Sigmoid colon (tissue), 7 donors: ENCODE measurements at places on chromosomes 5 and 9.

GRCh38 chr5:23506329-23507236 is 826 bp upstream of the PRDM9 start:
- DNase-seq: no peak

GRCh38 chr5:159263569-159263905 is 447 bp downstream of the UBLCP1 start:
- DNase-seq: no peak

DNA sequence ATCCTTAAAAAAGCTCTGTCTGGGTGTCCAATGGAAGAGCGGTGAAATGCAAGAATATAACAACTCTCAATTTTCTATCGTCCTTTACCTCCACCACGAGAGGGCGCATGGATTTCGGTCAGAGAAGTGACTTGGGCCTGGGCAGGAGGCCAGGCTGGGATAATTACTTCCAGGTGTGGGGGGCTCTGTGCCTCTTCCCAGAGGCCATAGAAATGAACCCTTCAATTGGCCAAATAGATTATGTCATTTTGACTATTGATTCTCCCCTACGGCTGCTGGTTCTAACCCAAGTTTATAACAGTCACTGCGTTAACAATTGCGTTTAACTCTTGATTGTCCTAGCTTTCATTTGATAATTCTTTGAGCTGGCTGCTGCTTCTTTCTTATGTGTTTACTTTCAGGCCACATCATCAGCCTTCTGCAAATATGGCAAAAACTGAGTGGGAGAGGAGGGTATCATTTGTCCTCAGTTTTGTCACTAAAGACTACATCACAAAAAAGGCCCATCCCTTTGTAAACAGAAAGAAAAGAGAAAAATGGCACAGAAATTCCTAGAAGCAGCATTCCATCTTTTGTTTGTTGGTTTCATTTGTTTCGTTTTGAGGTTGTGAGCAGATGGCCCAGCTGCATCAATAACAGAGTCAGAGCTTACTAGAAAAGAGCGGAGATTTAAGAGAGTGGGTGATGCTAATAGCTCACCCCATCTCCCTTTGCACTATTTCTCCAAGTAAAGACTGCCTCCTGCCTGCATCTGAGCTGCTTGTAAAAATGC is 45.4 kb upstream of the ZFR start:
- peak; percentile 91 for DNase-seq

- DNase-seq: no peak
These were observed 122.6 kb downstream of the RASEF start for GRCh38 chr9:82940376-82940775.

DNA sequence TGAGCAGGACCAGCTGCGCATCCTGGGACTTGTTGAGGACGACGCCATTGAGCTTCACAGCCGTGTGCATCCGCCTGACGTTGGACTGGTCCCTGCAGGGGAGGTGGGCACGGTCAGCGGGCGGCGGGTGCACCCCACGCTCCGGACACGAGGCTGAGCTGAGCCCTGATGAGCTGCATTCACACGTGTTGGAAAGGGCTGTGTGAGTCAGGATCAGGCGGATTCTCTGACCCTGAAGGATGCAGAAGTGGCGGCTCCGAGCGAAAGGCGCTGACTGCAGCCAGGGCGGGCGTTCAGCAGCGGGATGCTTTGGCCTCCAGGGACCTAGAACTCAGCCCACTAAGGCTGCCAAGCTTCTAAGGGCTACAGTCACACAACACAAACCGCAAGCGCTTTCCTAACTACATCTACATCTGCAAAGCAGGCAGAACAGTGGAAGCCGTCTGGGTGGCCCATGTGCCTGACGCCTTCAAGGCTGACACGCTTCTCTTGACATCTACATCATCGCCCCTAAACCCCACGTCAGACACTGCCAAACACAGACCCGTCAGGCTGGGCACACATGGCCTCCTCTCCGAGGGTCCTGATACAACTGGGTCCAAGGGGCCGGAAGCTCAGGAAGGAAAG is 44.9 kb downstream of the NKD2 start:
- peak; percentile 88 for DNase-seq

DNA sequence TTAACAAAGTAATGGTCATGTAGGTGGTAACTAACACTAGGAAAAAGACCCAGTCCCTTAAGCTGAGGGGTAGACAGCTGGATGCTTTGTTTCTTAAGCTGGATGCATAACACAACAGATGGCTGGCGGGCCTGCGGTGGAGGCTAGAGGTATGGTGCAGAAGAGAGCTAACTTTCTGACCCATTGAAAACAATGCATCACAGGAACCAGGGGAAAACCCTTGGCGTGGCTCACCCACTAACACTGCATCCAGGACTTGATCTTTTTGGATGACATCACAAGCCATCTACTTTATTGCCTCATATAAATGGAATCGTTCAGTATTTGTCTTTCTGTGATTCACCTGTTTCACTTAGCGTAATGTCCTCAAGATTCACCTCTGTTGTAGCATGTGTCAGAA is 138.7 kb downstream of the AUH start:
- no peak for DNase-seq

GRCh38 chr5:73103870-73104299 is 16.5 kb upstream of the TMEM171 start:
- no peak for DNase-seq

DNA sequence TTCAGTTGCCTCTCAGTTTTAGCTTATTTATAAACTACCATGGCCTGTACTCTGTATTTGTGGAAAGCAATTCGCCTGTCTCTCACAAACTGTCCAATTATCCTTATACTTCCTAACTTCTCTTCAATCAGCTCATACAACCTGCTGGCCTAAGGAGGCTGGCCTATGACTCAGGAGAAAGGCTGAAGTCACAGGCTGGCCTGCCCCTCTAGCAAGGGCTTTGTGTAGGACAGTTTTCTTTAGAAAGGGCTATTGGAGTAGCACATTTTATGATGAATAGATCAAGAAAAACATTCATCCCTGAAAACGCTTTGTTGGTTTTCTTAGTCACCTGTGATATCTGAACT is 988.7 kb upstream of the ARRDC3 start:
- DNase-seq: no peak

DNA sequence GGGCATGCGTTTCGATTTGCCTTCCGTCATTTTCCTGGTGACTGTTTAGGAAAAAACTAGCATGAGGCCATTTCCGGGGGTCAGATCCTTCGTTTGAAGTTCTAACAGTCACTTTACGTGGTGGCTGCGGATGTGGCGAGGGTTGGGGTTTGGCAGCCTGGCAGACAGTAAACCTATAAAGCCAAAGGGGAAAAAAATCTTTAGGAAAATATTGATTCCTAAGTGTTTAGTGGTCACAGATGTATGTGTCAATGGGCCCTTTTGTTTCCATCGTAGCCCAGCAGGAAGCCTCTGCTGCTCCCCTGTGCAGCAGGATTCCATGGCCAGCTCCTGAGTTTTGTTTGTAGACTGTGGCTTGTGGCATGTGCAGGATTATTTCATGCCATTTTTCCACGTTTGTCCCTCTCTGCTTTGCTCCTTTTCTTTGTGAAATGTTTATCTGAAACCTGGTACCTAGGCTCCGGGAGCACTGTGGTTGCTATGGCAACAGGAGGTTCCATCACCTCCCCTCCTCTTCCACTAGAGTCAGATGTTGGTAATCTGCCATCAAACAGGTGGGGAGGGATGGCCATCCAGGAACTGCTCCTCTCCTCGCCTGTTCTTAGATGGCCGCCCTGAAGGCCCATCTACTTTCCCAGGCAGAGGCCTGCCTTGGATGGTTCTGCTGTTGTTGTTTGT is 202.3 kb downstream of the AOPEP start:
- DNase-seq: no peak

- DNase-seq: peak; percentile 60
These were observed 5.0 kb downstream of the FBXW5 start for GRCh38 chr9:136939431-136939995.

GRCh38 chr5:5881294-5881693 is 458.8 kb downstream of the ICE1 start:
- DNase-seq: no peak
